ENCODE measurements at places on chromosomes 2 and 18. TPM values are rescaled to one million over a fixed set of nuclear protein-coding genes. Genes with fewer than 3 reads are reported as not detected.
A peak's percentile ranks its signal among the peaks of the same experiment; 100 is the strongest.

DNA sequence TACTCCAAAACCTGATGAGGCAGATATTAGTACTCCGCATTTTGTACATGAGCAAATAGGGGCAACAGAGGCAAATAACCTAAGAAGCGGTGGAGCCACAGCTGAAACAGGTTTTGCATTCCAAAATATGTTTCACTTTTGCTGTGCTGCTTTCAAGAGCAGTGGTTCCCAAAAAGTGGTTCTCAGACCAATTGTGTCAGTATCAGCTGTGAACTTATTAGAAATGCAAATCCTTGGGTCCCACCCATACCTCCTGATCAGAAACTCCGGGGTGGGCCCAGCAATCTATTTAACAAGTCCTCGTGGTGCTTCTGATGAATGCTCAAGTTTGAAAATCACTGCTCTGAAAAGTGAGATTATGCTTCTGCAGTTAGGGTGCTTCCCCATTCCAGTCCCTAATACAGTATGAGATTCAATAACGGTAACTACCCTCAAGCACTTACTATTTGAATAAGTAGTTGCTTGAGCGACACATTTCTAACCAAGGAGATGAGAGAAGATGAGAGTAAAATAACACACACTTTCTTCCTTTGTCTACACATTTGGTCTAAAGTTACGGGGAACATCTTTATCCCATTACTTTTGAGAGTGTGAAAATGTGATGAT is 17.8 kb upstream of the TCF4 start:
- DNase-seq = no peak

- peak; percentile 37 for DNase-seq
Observed at GRCh38 chr18:58438161-58438957, 190.5 kb downstream of the ALPK2 start.

DNA sequence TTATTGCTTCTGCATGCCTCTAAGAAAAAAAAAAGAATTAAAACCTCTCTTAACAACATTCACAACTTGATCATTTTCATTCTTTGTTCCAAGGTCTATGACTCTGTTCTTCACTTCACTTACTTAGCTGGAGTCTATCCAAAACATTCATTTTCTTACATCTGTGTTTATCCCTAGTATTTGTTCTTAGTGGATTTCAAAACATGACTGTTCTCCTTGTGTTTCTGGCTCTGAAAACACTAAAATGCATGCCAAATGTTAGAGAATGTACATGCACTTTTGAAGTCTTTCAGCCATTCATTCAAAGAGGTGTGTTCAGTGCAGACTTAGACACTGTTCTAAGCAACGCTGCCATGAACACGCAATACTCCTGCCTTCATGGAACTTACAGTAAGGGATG is 138.8 kb downstream of the CNTNAP5 start:
- no peak for DNase-seq

GRCh38 chr2:64524604-64525316 is 632 bp downstream of the AFTPH start:
- DNase-seq = peak; percentile 32

GRCh38 chr2:94874277-94874997 is 3.2 kb downstream of the TEKT4 start:
- DNase-seq = peak; percentile 8

DNA sequence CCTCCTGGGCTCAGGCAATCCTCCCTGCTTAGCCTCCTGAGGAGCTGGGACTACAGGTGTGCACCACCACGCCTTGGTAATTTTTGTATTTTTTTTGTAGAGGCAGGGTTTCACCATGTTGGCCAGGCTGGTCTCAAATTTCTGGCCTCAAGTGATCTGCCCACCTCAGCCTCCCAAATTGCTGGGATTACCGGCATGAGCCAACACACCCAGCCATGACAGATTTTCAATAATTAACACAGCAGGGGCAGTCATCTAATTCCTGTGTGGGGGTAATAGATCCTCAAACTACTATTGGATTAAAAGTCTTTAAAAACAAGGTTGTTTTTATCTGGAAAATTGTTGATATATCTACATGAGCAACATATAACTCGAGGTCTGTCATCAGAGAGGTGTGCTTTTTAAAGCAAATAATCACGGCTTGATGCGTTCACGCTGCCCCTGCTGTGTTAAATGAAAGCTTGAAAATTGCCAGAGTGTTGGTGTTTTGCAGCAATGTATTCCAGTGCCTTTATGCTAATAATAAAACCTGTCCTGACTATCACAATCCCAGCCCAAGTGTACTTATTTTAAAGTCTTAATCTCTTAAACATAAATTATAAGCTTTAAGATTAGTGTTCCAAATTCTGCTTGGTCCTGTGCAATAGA is 35.6 kb upstream of the ASB1 start:
- no peak for DNase-seq

DNA sequence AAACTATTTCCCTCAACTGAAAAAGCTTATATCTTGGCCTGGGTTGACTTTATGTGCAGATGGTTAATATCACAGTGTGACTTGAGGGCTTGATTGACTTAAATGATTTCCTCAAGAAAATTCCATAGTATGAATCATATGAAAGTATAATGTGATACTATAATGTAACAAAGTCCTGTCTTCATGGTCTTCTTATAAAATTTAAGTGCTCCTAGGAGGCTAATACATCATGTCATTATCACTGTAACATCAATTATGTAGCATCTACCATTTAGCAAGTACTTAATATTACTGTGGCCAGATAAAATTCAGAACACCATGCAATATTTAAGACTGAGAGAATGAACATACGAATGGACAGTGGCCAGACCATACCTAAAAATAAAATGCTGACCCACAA is 276.1 kb downstream of the RIT2 start:
- no peak for DNase-seq

GRCh38 chr2:109396202-109397180 is 217.3 kb downstream of the SEPTIN10 start:
- DNase-seq = no peak

DNA sequence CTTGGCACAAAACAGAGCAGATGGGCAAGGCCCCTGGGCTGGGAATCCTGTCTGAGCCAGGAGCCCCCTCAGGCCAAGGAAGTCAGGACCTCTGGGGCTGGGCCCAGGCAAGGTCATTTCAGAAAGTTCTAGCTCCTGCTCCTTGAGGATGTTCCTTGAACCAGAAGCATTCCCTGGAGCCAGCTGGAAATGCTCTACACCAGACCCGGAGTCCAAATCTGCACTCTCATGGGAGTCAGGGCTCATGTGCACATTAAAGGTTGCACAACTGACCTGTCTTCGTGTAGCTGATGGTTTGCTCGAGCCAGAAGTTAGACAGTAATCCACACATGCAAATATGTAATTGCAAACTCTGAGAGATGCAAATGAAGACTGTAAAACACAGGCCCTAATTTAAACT is 18.0 kb downstream of the PARD6G start:
- no peak for DNase-seq

Gene NMS
- polyA plus RNA-seq = not detected

Gene LIMS3
- 2.2 TPM for polyA plus RNA-seq

Gene SH3BP4
- polyA plus RNA-seq = 27.7 TPM

Gene KLHL41
- 5.1 TPM for polyA plus RNA-seq

All from large intestine (tissue), 12 donors.